Activated T-cell treated with anti-CD3 and anti-CD28 coated beads, Interleukin-2, amount 50 U/mL, for 48 hours (primary cell): ENCODE measurements at places on chromosomes 1 and 21.

DNA sequence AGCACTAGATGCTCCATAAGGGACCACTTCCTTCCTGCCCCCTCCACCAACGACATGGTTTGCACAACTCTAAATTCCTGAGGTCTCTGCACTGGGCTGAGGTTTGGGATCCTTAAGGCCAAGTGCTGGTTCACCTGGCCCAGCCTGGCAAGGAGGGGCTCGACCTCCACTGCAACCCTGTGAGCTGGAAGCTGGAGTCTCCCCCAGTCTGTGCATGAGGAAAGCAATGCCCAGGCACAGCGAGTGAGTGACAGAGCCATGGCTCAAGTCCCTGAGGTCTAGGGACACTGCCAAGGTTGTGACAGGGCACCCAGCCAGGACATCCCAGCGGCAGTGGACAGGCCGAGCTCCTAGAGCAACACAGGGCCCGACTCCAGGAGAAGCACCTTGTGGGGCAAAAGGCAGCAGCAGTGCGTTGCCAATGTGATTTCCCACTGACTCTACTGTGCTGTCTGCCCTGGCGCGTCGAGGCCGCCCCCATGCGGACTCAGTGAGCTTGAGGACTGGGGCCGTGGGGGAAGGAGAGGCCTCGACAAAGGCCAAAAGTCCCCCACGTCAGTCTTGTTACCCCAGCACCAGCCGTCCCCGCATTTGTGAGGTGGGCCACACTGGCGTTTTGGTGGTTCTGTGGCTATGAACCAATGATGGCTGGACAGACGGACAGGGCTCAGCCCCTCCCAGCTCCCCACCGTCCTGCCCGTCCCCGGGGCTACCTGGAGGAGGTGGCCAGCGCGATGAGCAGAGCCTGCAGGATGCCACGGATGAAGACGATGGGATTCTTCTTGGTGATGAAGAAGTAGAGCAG is 30.0 kb downstream of the PODN start:
- no peak for DNase-seq

DNA sequence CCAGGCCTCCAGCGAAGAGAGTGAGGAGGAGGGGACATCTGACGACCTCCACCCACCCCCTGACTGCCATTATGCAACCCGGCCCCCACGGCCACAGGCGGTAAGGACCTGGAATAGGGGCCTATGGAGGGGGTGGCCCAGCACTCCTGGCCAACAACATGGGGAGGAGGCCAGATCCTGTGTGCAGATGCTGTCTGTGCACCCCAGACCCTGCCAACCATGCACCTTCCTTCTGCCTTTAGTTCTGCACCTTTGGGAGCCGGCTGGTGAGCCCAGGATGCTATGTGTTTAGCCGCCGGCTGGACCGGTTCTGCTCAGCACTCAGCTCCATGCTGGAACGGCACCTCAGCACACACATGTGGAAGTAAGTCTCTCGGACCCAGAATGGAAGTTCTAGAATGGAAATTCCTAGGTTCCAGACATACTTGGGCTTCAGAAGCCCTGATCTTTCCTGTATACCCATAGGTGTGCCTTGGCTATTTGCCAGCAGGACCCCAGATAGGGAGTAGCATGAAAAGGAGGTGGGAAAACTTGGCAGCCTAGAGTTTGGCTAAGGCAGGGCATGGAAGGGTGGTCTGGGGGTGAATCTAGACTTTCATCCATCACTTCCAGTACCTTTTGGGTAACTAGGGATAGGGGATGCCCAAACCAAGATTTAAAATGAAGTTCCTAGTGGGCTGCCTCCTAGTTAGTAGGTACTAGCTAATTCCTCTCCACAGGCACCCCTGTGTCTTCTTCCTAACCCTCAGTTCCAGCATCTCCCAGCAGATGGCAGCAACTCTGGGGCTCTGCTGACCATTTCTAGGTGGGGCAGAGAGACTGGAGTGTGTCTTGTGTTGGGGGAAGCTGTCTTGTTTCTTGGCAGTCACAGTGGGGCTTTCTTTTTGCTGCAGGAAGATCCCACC is 3.6 kb upstream of the CYB561D1 start:
- DNase-seq: peak; percentile 80

DNA sequence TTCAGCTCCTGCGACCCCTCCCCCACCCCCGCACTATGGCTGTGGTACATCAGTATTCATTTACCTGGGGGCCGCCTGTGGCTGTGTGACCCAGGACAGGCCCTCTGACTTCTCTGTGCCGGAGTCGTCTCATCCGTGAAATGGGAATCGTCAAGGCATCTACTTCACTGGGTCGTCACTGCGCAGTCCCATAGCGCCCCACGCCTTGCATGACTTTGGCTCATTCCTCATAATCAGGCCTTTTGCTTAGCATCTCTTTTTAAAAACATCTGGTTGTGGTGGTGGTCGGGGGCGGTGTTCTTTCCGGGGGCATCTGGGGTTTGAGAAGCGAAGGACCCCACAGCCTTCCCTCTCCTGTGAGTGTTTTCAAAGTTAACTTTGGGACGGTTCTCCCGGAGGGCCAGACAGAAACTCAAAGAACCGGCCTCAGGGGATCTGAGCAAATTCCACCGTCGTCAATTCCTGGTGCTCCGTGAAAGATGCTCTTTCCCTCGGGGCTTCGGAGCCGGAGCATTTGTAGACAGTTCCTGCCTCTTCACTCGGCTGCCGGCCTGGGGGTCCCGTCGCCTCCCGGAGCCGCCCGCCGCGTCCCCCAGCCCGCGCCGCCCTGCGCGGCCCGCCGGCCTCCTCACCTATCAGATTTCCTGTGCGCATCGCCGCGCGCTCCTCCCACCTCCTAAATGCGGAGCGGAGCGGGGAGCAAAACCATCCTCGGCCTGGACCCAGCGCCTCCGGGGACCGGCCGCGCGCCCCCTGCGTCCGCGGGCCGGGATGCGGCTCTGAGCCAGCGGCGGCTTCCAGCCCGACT is at the start of gene B3GALT5:
B3GALT5 (plus strand) TSS at position 708 of the 808 bp plus-strand sequence. CDS start 47,620 bp downstream, outside the sequence.
- DNase-seq: no peak

GRCh38 chr1:10676963-10677362 is 119.5 kb downstream of the CASZ1 start:
- no peak for DNase-seq

DNA sequence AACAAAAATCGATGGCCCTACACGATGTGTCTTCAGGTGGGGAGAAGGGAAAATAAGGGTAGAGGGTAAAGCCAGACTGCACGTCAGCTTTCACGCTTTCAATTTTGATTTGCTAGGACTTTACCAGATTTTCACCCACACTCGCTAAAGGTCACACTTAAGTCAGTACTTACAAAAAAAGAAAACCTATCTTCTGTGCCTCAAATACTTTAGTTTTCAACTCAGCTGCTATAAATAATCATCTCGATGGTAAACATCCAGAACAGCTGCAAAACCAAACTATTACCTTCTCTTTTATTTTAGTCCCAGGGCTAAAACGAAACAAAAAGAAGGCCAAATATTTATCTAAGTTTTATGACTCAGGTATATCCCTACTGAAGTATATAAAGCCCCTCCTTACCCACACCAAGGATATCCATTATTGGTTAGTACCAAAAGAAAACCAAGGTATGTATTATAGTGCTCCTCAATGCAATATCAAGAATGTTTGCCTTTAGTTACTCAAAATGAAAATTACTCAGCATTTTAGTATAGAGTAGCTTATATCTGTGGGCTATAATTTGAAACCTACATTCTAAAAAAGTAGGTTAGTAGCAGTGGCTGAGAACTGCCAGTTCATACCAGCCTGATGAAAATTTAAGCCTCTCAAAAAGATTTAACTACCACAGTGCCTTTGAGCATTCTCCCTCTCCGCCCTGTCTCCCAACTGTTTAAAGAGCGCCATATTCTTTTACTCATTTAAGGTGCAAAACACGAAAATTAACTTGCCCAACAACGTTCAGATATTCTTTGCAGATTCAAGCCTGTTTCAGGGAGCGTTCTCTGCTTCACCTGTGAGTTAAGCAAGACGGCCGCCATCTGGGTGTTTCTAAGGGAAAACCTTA is 1.5 kb downstream of the CSDE1 start:
- DNase-seq: no peak

GRCh38 chr1:38221006-38221649 is 174.5 kb upstream of the POU3F1 start:
- DNase-seq: no peak

- DNase-seq: no peak
Observed at GRCh38 chr21:14589855-14590563, 43.9 kb upstream of the SAMSN1 start.

- DNase-seq: no peak
Observed at GRCh38 chr1:30883389-30884172, 25.0 kb downstream of the SDC3 start.

- no peak for DNase-seq
Observed at GRCh38 chr1:18646786-18647410, 16.3 kb downstream of the PAX7 start.

GRCh38 chr1:233787599-233787998 is 116.9 kb upstream of the SLC35F3 start:
- DNase-seq: no peak

GRCh38 chr1:226157761-226158316 is 28.7 kb downstream of the ACBD3 start:
- no peak for DNase-seq

- DNase-seq: peak; percentile 45
Observed at GRCh38 chr1:214451596-214451995, 99.8 kb downstream of the PTPN14 start.

DNA sequence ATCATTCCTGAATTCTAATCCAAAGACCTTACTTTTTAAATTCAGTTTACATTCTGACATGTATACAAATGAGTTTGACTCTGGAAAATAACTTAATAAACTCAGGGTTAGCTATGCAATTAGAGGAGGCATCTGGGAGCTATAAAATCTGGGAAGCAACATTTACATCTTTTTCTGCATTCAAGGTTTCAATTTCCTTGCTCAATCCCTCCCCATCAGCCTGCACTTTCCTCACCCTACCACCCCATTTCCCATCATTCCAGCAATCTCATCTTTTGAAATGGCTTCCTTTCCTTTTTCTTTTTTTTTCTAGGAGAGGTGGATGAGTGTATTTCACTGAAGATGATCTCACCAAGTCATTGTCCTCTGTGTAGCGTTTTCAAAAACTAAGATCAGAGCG is 65.3 kb upstream of the BEND5 start:
- no peak for DNase-seq

GRCh38 chr1:173715538-173715844 is 710 bp downstream of the KLHL20 start:
- no peak for DNase-seq

DNA sequence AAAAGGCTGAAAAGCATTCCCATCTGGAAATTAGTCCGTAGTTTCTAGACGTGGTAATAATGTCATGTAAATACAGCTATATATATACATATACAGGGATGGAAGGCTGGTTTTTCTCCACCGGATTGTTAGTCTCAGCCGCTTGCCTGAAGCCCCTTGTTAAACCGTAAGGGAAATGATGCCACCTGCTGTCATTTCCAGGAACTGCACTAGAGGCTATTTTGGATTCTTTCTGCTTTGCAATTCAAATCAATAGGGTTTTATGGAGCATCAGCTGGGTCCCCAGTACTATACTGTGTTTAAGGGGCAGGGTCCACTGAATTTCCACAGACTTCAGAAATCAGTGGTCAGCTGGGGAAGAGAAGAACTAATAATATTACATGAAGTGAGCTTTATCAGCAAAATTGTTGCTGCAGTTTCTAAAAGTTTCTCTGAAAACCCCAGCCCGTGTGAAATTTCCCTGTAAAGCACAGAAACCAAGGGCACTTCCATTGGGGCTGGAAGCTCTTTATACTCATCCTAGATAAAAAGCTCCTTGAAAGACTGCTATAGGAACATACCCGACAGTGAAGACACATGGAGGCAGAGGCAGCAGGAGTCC is 33.8 kb upstream of the MPZL1 start:
- DNase-seq: peak; percentile 87

GRCh38 chr21:14686466-14687267 is 140.6 kb upstream of the SAMSN1 start:
- no peak for DNase-seq

DNA sequence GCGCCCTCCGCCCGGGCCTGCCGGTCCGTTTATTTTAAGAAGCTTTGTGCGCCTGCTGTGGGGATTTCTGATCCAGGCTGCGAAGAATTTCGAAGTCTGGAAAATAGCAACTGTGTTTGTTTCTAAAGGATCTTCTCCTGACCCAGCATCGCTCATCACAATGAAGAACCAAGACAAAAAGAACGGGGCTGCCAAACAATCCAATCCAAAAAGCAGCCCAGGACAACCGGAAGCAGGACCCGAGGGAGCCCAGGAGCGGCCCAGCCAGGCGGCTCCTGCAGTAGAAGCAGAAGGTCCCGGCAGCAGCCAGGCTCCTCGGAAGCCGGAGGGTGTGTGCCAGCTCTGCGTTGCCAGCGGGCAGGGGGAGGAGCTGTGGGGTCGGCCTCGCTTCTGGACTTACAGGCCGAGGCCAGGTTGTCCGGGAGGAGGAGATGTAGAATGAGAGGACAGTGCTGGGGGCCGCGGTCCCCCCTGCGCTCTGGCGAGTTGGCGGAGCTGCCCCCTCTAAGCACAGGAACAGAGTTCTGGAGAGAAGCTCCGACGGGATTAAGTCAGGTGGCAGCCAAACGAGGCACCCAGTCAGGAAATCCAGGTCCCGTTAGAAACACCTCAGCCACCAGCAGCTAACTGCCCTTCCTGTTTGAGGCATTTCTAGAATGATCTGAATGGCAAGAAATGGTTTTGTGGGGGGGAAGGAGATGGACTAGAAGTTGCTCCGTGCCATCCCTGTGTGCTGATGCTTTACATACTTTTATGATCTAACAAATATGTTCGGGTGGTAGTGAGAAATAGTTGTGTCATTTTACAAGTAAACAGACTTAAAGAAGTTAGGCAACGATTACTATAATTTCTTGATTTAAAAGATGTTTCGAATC is 948 bp downstream of the TXLNA start:
- DNase-seq: peak; percentile 52

DNA sequence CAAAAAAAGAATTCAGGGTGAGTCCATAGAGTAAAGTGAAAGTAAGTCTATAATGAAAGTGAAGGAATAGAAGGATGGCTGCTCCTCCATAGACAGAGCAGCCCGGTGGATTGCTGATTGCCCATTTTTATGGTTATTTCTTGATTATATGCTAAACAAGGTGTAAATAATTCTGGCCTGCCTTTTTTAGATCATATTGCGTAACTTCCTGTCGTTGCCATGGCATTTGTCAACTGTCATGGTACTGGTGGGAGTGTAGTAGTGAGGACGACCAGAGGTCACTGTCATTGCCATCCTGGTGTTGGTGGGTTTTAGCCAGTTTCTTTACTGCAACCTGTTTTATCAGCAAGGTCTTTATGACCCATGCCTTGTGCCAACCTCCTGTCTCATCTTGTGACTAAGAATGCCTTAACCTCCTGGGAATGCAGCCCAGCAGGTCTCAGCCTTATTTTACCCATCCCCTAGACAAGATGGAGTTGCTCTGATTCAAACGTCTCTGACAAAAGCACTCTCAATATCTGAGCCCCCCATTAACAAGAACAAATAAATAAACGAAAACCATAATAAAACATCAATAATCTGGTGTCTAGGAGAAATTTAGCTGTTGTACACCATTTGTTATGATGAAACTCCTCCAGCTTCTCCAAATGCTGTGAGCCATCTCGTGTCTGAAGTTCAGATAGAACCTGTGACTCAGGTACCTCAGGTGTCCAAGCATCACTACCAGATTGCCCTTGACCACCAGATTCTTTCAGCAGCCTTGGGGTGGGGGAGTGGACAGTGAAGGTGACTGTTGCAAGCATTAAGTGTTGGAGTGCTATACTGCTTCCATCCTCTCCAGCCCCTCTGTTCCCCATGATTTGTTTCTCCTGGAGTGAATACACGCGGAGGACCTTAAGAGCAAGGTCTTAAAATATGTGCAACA is 36.0 kb downstream of the EBNA1BP2 start:
- DNase-seq: no peak
